ENCODE measurements at places on chromosomes 3 and 15.

DNA sequence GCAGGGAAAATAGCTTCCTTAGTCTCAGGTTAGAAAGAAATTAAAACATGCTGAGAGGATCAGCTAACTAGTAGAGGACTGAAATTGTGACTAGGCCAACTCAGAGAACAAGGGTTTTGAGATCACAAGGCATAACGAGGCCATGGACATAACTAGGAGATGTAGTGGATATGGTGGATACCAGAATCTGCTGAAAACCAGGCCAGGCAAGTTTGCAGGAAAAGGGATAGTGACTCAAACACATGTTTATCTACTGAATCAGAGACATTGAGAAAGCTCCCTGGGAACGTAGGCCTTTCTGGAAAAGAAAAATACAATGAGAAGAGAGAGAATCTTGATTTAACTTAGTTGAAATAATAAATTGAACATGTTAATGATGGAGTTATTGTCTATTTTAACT, 326.5 kb upstream of the GBE1 start:
- no peak for DNase-seq

GRCh38 chr15:79874242-79874641, 22.6 kb downstream of the MTHFS start:
- no peak for DNase-seq

- no peak for DNase-seq
Observed at GRCh38 chr15:98717942-98718341, 69.6 kb downstream of the IGF1R start.

DNA sequence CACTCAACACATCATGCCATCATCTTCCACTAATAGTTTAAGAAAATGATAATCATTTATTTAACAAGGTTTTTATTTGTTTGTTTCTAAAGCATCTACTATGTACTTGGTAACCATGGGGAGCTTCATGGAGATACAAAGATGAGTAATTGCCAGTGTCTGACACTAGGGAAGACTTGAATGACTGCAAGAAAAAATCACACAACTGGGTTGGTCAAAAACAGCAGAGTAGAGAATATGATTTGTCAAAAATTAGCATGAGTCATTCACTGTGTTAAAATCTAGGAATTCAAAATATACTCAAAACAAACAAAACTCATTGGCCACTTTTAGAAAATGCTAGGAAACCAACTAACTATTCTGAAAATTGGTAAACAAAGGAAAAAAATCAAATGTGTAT, 6.3 kb downstream of the BNC1 start:
- no peak for DNase-seq

- no peak for DNase-seq
Observed at GRCh38 chr15:75653347-75653913, 5.7 kb downstream of the SNX33 start.

DNA sequence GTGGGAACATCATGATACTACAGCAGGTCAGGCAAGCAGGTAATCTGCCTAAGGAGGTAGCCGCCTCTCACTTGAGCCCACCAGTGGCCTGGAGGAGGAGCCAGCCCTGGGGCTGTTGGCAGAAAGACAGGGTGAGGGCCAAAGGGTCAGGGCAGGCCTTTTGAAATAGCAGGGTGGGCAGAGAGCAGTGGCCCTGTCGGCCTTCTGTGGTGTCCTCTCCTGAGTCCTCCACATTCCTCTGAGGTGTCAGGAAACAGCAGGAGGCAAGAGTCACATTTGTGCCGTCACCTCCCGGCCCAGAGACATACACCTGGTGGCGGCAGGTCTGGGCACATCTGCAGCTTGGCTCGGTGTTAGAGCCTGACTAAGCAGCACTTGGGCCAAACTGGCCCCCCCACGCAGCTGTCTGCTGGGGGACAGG, 3.9 kb upstream of the BNC1 start:
- no peak for DNase-seq

GRCh38 chr3:35635926-35636683, 3.2 kb upstream of the ARPP21 start:
- DNase-seq = no peak

GRCh38 chr3:34015204-34016142, 217.0 kb downstream of the PDCD6IP start:
- no peak for DNase-seq

DNA sequence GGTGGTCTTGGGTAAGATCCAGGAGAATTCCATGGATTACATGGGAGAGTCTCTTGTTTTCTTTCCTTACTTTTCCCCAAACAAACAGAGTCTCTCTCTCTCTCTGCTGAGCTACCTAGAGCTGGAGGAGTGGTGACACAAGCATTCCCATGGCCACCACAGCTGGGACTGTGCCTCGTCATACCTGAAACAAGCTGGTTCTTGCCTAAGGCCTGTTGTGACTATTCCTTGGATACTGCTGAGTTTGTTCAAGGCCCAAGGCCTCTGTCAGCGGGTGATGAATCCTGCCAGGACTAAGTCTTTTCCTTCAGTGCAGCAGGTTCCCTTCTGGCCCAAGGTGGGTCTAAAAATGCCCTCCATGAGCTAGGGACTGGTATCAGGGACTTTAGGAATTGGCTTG, 378.1 kb upstream of the ZNF385D start:
- DNase-seq = no peak

- DNase-seq = peak; percentile 12
Observed at GRCh38 chr3:29324180-29324651, 43.3 kb downstream of the RBMS3 start.

DNA sequence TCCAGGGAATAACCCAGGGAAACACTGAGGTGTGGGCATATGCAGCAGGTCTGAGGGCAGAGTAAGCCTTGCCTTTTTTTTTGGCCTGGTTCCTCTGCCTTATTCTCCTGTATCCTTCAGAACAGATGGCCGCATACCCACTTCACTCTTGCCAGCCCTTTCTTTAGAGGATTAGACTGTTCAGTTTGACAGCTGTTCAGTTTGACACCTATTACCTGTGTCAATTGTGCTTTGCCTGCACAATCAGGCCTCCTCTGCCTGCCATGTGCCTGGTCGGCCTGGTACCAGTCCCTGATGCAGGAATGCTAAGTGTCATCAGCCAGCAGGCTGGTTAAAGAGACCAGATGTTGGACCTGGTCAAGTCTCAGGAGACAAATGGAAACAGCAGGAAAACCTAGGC, 22.3 kb downstream of the TM6SF1 start:
- DNase-seq = no peak

All from left colon (tissue), 2 donors.